RCC 7860 (cell line): ENCODE measurements at places on chromosomes 3 and 15.

GRCh38 chr3:47266709-47267489 lies 15.7 kb downstream of the KIF9 start:
- DNase-seq, result peak; percentile 37

- DNase-seq, result no peak
Observed at GRCh38 chr3:64265646-64266045, 40.4 kb upstream of the PRICKLE2 start.

GRCh38 chr15:58641660-58642059 lies 107.8 kb downstream of the ADAM10 start:
- DNase-seq, result no peak

DNA sequence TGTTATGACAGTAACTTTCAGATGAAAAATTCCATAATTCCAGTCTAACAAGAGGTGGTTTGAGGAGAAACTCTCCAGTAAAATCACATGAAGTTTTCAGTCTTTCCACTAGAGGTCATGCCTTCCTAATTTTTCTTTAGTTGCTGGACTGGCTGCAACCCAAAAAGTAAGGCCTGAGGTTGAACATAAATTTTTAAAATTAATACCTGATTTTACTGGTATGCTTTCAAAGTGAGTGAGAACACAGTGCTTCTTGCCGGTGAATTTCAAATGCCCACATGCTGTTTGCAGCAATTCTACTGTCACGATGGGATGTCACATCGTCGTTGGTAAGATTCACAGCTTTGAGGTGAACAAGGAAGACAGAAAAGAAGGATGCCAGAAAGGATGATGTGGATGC lies 89.0 kb upstream of the FGF12 start:
- DNase-seq, result peak; percentile 49

DNA sequence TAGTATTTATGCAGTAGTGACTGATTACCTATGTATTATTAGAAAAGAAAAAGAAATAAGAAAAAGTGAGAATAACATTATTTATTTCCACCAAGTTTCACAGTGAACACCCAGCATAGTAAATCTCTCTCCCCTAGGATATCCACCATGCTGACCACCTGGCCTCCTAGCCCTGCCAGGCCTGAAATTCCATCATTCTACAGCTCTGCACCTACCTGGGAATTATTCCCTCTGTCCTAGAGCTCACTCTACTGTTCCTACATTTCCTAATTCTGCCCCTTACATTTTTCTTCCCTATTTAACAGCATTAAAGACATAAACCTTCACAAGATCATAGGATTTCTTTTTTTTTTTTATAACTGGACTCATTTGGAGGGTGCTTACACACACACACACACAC lies 525.3 kb upstream of the PPP2R3A start:
- DNase-seq, result no peak

- DNase-seq, result no peak
Observed at GRCh38 chr3:45164056-45164455, 17.9 kb upstream of the CDCP1 start.

DNA sequence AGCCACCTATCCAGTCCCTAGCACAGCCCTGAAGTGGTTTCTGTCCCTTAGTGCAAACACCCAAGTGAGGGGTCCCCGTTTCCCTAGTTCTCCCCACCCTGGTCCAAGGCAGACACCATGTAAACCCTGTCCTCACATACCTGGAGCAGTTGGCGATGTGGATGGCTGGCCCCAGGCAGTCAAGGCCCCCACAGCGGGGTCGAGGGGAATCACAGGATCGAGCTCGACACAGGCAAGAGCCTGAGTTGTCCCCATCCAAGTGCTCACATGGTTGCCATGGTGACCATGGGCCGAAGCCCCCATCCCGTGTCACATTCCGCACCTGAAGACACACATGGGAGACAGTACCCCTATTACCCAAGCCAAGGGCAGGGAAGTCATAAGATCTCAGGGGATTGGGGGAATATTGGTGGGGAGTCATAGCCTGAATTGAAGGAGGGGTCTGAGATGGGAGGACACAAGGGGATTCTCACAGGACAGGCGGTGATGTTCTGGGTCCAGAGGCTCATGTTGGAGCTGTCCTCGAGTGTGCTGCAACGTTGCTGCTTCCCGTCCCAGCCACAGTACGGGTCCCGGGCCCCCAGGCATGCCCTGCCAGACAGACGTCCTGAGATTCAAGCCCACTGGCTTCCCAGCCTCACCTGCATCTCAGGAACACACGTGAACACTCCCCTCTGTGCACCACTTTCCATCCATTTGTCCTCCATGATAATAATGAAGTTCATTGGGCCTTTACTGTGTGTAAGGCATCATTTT lies 112.1 kb downstream of the SEMA5B start:
- DNase-seq, result no peak

GRCh38 chr15:47908950-47909670 lies 191.8 kb downstream of the SEMA6D start:
- DNase-seq, result no peak

GRCh38 chr3:81451611-81452010 lies 309.8 kb downstream of the GBE1 start:
- DNase-seq, result peak; percentile 70

DNA sequence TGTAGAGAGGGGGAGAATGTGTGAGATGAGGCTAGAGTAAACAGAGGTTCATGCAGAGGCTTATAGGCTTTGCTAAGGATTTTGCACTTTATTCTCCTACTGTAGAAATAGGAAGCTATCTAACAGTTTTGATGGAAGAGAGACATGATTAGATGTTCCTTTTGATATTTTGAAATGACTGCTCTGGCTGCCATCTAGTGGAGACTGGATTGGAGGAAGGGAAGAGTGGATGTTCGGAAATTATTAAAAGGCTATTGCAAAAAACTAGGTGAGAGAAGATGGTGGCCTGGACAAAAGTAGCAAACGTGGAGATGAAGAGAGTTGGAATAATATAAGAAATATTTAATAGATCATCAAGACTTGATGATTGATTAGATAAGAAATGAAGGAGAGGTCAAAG lies 42.2 kb downstream of the SYN2 start:
- no peak for DNase-seq

GRCh38 chr3:193301433-193301832 lies 60.4 kb downstream of the PLAAT1 start:
- DNase-seq, result peak; percentile 93
